Right forelimb (tissue), 1 donor: ENCODE measurements at places on chromosomes 11 and 22.

DNA sequence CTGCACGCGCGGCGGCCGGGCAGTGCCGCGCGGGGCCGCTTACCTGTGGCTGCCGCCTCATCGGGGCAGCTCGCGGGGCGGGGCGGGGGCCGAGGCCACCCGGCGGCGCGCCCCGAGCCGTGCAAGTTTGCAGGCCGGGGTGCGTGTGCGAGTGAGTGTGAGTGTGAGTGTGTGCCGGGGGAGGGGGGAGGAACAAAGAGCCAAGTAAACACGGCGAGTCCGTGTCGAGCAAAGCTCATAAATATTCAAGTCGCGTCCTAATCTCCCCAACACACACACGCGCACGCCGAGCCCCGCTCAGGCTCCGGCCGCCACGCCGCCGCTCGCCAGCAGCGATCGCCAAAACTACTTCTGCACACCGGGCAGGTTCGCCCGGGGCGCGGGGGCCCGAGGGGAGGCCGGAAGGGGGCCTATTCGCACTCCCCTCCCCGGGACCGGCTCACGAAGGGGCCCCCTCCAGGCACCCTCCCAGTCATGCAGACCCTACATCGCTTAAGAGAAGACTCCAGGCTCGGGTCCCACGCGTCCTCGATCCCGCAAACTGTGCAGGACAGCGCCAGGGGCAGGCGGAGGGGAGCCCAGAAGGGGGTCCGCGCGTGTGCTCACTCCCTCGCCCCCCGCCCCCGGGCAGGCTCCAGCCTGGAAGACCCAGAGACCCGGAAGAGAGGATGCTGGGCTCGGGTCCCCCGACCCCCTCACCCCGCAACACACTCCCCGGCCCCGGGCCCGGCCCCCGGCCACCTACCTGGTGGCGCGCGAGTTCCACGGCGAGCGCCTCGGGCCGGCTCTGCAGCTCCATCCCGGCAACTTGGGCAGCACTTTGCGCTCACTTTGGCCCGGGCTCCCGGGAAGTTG lies 827 bp downstream of the PHF21B start:
- DNase-seq = no peak

DNA sequence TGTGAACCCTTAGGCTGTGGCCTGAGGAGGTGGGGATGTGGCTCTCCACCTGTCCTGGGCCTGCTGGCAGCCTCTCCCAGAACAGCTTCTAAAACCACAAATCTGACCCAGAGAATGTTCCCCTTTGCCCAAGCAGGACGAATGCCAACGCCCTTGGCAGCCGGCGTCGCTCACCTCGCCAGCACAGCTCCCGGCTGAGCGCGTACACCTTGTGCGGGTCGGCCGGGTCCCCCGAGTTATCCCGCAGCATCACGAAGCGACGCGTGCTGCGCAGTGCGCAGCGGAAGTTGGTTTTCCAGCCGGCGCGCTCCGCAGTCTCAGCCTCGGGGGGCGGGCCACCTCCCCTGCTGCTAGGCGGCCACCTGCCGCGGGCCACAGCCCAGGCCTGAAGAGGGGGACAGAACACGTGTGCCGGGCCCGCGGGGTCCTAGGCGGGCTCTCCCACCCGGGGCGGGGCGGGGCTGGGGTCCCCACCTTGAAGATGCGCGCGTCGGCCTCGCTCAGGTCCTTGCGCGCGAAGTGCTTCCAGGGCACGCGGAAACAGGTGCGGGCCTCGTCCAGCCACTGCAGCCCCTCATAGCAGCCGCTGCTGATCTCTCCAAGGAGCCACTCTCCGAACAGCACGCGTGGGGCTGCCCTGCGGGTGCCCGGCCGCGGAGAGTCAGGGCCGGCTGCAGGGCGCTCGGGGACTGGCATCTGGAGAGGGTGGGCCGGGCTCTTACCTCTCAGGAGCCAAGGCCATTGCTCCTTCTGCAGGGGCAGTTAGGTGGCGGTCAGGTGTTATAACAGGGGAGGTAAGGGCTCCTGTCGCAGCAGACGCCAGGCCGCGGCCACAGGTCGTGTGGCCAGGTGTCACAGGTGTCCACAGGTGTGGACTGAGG lies 887 bp downstream of the IRF7 start:
- DNase-seq = no peak

- peak; percentile 22 for DNase-seq
Measured at GRCh38 chr11:1224111-1224490, 1.2 kb downstream of the MUC5B start.

GRCh38 chr11:66857927-66858185 lies 992 bp downstream of the LRFN4 start:
- no peak for DNase-seq

GRCh38 chr22:42273855-42274451 lies 3.5 kb upstream of the TCF20 start:
- DNase-seq = no peak

GRCh38 chr11:14539982-14540421 lies 19.8 kb upstream of the PSMA1 start:
- DNase-seq = no peak

DNA sequence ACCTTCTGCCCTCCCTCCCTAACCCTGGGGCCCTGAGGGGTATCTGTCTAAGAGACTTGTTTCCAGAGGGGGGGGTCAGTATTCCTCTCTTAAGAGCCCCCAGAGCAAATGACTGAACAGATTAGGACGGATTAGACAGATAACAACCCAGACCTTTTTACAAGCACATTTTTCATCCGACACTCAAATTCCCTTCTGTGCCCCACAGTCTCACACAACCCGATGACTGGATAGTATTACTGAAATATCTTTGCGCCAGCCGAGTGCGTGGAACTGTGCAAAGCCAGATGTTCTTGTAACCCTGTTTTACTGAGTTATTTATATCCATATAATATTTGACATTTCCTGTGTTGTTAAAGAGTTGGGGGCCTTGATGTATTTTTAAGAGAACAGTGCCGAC lies 30.9 kb upstream of the FLI1 start:
- DNase-seq = no peak

DNA sequence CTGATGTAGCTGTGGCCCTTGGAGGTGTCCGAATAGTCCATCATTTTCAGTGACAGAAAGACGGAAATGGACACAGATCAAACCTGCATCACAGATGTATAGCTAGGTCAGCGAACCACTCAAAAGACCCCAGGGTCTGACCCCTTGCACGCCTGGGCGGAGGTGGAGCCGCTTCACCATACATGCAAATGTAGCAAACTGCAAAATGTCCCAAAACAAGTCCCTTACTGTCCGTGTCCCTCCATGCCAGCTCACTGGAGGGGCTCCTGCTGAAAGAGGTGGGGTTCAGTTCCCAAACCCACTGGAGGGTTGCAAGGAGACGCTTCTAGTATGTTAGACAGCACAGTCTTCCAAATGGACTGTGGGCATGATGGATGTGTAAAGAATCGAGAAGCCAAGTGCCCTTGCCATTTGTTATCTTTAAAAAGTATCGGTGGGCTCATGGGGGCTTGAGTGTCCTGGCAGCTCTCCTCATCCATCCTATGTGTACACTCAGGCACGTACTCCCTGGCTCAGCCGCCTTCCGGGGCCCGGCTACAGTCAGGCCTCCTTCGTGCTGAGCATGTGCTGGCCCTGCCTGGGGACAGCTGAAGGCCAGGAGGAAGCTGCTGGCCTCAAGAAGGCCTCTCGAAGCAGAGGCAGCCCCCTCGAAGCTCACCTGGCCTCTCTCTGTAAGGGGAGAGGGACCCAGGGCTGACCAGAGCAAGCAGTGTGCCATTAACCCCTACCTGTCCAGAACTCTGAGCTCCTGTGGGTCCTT lies 20.2 kb upstream of the KCNQ1OT1 start:
- no peak for DNase-seq

- DNase-seq = no peak
Measured at GRCh38 chr11:104003491-104003890, 32.9 kb upstream of the DDI1 start.

DNA sequence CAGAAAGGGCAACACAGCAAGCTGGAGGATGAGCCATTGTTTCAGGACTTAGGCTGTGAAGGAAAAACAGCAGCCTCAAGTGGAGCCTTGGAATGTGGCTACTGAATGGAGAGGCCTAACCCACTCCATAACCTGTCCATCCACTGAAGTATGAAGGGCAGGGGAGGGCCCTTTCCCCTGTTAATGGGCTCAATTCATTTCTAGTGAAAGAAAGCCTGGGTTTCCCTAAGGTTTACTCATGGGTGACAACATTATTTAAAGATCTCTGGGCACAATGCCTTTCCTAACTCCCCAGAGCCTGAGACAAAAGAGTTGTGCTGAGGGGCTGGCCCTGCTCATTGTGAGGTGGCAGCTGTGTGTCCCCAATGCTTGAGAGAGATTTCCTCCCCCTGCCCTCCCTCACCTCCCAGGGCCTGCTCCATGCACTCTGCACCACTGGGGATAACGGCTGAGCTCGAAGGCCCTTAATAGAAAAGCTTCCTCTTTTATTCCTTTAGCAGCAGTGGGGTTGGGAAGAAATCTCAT lies 83.8 kb downstream of the ME3 start:
- no peak for DNase-seq

DNA sequence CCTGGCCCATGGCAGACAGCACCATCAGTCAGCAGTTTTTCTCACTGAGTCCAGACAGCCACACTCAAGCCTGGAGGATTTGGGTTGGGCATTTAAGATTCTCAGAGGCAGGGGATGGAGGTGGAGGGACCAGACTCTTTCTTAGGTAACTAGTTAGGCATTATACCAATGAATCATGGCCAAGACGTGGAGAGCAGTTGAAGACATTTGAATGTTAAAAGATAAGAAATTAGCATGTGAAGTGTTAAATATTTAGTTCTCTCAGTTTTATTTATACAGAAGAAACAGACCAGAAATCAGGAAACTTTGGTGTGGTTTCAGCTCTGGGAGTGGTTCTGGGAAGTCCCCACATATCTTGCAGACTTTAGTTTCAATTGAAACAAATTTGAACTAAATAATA lies 9.9 kb downstream of the GTF2H1 start:
- no peak for DNase-seq

GRCh38 chr22:44667829-44668189 lies 34.2 kb upstream of the PRR5 start:
- no peak for DNase-seq

DNA sequence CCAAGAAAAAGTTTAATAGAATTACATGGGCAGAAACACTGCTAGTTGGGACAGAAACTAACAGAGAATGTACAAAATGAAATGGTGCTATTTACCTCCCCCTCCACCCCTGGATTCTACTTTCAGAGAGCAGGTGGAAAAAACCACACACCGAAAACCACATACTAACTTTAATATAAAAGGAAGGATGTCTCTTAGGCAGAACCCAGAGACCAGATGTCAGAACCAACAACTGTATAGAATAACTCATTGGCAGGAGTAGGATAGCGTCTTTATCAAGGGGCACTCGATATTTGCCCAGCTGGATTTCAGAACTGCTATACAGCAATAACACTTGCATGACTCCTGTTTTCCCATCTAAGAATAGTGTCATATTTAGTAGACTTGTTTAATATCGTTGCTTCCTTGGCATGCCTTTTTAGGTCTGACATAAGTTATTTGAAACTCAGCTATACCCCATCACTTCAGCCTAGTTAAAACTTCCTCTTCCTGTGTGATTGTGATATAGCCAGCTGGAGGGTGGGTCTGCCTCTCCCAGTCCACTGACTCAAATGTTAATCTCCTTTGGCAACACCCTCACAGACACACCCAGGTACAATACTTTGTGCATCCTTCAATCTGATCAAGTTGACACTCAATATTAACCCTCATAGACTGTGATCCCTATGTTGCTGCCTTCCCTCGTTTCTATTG lies 1.2 kb downstream of the SLC22A25 start:
- no peak for DNase-seq

- DNase-seq = no peak
Measured at GRCh38 chr22:36311386-36312085, 58.6 kb downstream of the APOL1 start.

- peak; percentile 66 for DNase-seq
Measured at GRCh38 chr11:2301631-2302305, at the start of the genes C11orf21 and TSPAN32. TSS of gene C11orf21 (minus strand) at chr11:2301918. CDS start at chr11:2301808, 110 bp downstream. TSS of gene TSPAN32 (plus strand) at chr11:2302013. CDS start at chr11:2302150, 137 bp downstream.

DNA sequence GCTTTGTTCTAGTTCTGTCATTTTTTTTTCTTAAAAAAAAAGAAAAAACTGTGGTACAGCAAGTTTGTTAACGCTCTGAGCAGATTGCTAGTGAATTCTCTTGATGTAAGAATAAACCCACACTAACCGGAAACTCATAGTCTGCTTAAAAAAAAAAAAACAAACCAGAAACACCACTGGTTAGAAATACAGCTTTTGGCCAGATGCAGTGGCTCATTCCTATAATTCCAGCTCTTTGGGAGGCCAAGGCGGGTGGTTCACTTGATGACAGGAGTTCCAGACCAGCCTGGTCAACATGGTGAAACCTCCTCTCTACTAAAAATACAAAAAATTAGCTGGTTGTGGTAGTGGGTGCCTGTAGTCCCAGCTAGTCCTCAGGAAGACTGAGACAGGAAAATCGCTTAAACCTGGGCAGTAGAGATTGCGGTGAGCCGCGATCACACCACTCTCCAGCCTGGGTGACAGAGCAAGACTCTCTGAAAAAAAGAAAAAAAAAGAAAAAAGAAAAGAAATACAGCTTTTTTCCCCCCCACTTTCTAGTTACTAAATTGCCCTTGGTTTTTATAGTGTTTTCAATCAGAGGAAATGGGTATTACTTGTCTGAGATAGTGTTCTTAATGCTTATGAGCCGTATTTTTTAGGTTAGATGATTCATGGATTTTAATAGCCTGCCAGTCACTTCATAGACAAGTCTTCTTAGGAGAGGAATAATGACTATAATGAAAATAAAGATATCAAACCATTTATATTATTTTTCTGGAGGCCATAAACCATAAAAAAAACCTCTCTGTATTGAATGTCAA lies 222.8 kb downstream of the DDX10 start:
- no peak for DNase-seq

DNA sequence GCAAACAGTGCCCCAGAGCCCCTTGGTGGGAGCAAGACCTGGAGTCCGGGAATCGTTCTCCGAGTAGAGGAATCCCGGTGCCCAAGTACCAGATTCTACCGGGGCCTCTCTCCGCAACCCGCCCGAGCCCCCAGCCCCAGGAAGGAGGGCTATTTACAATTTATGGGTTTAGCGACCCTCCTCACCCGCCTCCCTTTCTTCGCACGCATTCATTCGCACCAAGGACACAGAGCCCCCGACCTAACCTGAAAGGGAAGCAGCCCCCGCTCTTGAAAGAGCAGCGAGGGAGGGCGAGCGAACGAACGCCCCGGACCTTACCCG lies 628 bp downstream of the LRP4 start:
- DNase-seq = no peak

- no peak for DNase-seq
Measured at GRCh38 chr11:79344753-79345294, 96.0 kb downstream of the TENM4 start.

- no peak for DNase-seq
Measured at GRCh38 chr11:65132238-65132987, 1.9 kb downstream of the SYVN1 start.

GRCh38 chr22:46365166-46365624 lies 29.7 kb downstream of the TRMU start:
- DNase-seq = no peak

DNA sequence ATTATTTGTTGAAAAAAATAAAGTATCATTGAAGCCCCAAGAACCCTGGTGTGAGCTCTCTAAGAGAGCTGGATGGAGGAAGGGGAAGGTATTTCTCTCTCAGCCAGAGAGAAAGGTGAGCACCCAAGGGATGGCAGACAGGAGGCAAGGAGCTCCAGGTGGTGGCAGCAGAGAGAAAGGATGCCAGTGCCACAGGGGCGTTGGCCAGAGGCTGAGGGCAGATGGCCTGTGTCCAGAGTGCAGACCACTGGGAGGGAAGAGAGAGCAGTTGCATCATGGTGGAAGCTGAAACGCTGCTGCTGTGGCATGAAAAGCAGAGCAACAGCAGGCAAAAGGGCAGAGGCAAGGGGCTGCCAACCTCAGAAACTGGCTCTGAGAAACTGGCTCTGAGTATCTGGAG lies 8.5 kb downstream of the SPON1 start:
- no peak for DNase-seq
